Esophagus mucosa (tissue), 1 donor: ENCODE measurements at places on chromosomes 2 and 18. TPM values are rescaled to one million over a fixed set of nuclear protein-coding genes. Genes with fewer than 3 reads are reported as not detected.

GRCh38 chr2:176082824-176083751 is 674 bp downstream of the EVX2 start:
- no peak for ATAC-seq

GRCh38 chr2:196500686-196501431 is 138.7 kb upstream of the CCDC150 start:
- ATAC-seq, result peak; percentile 71

The STRADB gene
- 12.9 TPM for total RNA-seq

DNA sequence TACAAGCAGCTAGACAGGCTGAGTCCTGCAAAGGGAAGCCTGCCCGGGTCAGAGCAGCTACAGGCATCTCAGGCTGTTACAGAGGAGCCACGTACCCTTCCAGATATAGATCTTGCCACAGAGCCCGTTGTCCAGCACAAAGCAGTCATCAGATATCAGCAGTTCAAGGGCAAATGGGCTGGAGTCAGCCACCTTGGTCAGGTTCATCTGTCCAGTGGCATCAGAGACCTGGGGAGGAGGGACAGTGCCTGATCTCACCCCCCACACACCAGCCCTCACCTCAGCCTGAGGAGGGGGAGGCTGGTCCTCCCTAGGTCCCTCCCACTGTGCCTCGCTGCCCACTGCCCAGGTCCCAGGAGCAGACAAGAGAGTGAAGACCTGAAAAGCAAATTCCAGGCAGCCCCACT is 12.2 kb downstream of the CAPG start:
- peak; percentile 12 for ATAC-seq

The OTOS gene
- not detected for total RNA-seq

DNA sequence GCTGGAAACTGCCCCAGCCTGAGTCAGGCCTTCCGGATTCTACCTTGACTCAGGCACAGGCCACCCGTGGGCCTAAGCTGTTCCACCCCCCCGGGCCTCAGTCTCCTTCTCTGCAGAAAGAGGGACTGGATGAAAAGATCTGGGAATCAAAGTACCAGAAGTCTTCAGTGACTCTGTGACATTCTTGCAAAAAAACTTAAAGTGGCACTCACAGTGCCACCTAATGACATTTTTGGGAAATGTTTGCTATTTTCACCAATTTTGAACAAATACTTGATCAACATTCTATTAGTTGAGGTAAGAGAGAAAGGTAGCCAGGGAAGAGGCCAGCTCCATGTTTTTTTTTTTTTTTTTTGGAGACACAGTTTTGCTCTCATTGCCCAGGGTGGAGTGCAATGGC is 48.3 kb upstream of the ACAA2 start:
- ATAC-seq, result no peak

DNA sequence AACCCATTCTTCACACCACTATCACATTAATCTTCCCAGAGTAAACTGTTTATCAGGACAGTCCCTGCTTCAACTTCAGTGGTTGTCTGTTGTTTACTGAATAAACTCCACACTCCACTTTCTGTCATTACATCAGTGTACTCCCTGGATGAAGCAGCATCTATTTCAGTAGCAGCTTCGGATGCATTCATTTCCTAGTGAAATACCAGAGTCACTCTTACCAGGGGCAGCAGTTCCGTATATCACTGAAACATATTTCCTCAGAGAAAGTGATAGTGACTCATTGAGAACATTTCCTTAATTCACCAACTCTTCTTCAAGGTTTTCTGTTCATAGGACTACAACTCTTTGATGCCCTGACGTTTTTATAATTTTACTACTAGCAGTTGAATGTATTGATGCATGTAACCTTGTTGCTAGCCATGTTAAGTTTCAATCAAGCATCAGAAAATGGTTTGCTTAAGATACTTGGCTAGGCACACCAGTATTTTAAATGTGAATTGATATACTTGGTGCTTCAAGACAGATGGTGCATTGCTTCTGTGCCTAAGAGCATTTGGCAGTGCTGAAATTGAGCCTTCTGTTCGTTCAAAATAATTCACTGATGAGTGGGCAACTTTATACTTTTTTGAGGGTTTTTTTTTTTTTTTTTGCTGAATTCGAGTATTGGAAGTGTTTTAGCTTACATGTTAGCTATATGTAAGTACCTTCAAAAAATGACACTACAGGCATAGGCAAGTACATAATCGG is 92.3 kb downstream of the UBE2E3 start:
- no peak for ATAC-seq

DNA sequence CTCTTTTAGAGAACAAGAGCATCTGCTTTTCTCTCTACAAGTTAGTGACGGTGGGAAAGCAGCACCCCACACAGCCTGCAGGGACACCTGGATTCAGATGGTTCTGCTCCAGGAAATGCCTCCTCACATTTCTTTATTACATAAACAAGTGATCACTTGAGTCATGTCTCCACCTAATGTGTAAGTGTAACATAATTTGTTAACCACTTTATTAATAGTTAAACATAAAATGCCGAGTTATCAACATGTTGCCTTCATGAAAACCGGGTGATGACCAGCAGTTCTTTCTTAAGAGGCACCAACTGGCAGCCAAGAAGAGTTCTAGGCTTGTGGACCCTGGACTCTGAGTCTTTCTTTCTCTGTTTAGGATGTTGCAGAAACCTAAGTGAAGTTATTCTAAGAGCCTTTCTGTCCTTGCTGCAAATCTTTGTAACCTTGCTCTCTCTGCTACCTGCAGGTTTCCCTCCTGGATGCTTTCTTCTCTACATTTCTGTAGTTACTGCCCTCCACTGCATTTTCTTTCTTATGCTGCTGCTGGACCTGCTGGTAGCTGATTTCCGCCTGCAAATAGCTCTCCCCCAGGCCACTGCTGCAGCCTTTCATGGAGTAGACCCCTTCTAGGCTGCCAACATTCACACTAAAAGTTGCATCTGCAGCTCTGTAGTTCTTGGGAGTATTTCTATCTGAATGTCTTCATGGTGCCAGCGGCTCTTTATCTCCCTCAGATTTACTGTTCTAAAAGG is 24.3 kb downstream of the UPP2 start:
- no peak for ATAC-seq

- ATAC-seq, result no peak
Measured at GRCh38 chr2:241379481-241380480, 23.7 kb downstream of the FARP2 start.

GRCh38 chr18:62018034-62018758 is 125.4 kb upstream of the RNF152 start:
- ATAC-seq, result no peak

DNA sequence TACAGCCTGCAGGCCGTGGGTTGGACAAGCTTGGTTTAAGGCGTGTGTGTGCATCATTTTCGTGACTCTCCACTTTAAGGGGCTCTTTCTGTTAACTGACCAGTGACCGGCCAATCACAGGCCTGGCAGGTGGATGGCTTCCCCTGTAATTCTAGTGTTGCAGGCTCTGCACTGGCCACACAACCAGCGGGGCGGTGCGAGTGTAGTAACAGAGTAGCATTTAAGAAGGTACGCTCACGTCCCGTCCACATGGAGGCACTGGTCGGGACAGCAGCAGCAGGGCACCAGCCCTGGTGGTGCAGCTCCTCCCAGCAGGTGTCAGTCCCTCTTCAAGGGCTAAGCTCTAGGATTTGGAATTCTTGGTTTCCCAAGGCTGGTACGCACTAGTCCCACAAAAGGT is 8.0 kb upstream of the ANO7 start:
- no peak for ATAC-seq

DNA sequence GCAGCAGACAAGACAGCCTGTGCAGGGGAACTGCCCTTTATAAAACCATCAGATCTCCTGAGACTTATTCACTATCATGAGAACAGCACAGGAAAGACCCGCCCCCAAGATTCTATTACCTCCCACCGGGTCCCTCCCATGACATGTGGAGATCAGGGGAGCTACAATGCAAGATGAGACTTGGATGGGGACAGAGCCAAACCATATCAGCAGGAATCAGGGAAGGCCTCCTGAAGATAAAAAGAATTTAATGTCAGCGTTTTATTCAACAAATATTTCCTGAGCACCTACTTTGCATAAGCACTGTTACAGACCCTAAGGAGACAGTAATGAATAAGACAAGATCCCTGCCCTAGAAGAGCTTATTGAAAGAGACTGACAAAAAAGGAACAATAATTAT is 105.0 kb downstream of the AP1S3 start:
- no peak for ATAC-seq

- no peak for ATAC-seq
Measured at GRCh38 chr2:191703079-191703725, 25.3 kb downstream of the NABP1 start.

The APOB gene
- 0.20 TPM for total RNA-seq

GRCh38 chr2:15788455-15788829 is 151.9 kb upstream of the MYCN start:
- no peak for ATAC-seq

The AMER3 gene
- total RNA-seq, result not detected

The GAREM1 gene
- total RNA-seq, result 22.9 TPM

DNA sequence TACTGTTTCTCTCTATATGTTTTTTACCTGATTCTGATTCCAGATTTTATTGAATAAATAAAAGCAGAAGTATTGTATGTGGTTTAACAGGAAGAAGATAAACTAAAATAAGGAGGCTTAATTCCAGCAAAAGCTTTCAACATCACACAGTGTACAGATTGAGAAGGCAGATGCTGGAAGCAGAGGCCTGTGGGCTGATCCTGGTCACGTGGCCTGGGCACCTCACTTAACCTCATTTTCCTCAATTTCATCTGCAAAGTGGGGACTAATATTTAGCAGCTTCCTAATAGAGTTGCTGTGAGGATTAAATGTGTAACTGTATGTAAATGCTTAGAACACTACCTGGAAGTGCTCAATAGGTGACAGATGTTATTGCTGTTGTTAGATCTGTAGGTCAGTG is 58.0 kb downstream of the CDCA7 start:
- no peak for ATAC-seq

The CERKL gene
- total RNA-seq, result not detected

GRCh38 chr2:2180446-2180845 is 150.6 kb downstream of the MYT1L start:
- ATAC-seq, result no peak

The ANKRD30BL gene
- not detected for total RNA-seq

The TMEFF2 gene
- total RNA-seq, result not detected

The VWC2L gene
- not detected for total RNA-seq

GRCh38 chr2:229107601-229108000 is 163.5 kb downstream of the PID1 start:
- no peak for ATAC-seq

The OTOF gene
- not detected for total RNA-seq

The ZNF396 gene
- 0.80 TPM for total RNA-seq

DNA sequence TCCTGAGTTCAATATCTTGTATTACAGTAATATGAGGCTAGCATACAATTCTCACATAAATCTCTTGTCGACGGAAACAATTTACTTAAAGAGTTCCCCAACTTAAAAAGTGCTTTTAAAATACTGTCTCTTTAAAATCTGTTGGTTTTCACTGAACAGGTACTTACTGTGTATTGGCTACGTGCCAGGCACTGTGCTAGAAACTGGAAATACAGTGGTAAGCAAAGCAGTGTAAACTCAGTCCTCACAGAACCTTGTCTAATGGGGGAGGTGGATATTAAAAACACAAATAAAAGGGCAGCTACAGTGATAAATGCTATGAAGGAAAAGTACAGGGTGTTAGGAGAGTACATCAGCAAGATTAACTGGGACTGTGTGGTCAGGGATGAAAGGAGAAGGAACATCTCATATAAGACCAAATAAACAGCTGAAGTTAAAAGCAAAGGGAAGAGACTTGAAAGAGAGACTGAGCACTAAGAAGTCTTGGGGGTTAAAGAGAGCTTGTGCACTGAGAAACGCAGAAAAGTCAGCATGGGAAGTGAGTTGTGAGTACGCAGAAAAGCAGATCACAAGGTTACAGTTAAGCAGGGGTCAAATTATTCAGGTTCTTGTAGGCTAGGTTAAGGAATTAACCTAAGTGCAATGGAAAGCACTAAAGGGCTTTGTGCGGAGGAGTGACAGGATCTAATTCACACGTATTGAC is 52.5 kb downstream of the USP40 start:
- ATAC-seq, result no peak

The RFTN2 gene
- 1.5 TPM for total RNA-seq

- ATAC-seq, result no peak
Measured at GRCh38 chr2:118014492-118014824, 588 bp upstream of the CCDC93 start.

GRCh38 chr18:8685141-8685913 is 20.0 kb upstream of the MTCL1 start:
- peak; percentile 89 for ATAC-seq

DNA sequence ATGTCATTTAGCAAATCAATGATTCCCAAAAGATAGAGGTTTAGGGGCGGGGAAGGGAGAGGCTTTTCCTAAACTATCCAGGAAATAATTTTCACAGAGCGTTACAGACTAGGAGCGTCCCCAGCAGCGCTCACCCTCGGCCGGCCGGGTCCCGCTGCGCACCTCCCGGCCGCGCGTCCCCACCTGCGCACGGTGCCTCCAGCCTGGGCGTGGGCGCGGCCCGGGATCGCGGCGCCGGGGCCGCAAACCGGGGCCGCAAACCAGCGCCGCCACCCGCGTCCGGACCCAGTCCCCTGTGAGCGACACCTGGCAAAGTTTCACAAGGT is 684 bp upstream of the ZCCHC2 start:
- peak; percentile 3 for ATAC-seq

- ATAC-seq, result no peak
Measured at GRCh38 chr2:223230352-223230751, 178.4 kb downstream of the KCNE4 start.
